HFF-Myc (cell line): ENCODE measurements at places on chromosomes 1 and 21.

- no peak for DNase-seq
These were observed 42.6 kb upstream of the EPB41 start for GRCh38 chr1:28871631-28872401.

GRCh38 chr1:40003156-40004093, 37.1 kb upstream of the CAP1 start:
- DNase-seq: no peak

DNA sequence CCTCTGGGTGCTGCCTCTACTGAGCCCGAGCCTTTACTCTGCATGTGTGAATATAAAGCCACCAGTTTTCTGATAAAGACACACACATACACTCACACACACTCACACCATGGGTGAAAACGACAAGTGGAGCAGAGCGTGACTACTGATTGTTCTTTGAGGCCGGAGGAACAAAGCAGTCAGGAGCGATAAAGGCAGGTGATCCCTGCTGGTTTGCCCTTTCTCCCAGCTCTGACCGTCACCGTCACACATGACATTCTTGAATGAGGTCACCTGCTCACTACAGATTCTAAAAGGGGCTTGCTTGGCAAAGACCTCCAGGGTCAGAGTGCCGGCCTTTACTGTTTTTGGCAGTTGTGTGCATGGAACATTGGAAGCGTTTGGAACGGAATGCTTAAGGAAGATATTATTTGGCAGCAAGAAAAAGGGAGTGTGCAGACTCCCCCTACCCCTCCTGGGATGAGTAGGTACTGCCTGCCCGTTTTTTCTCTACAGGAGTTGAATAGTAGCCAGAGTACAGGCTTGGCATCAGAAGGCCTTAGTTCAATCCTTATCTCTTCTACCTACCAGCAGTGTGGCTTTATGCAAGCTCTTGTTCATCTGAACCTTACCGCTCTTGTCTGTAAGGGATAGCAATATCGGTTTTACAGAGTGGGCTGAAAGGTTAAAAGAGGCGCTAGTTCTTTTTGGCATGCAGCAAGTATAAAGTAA, 79.7 kb downstream of the PBX1 start:
- no peak for DNase-seq

DNA sequence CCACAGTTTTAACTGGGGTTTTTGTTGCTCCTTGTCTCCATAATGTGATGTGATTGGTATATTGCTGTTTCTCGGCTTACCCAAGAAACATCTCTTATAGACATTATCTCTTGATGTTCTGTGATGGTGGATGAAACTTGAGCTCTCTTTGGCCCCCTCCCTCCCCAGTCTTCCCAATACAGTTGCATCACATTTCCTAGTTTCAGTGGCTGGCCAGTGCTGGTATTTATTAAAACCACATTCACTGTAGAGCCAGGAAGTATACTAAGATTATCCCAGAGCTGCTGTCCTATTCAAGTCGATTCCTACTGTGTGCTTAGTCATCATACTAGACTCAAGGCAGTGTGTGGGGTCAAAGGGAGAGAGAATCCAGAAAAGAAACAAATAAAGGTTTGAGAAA, 244.4 kb downstream of the KAZN start:
- DNase-seq: no peak

DNA sequence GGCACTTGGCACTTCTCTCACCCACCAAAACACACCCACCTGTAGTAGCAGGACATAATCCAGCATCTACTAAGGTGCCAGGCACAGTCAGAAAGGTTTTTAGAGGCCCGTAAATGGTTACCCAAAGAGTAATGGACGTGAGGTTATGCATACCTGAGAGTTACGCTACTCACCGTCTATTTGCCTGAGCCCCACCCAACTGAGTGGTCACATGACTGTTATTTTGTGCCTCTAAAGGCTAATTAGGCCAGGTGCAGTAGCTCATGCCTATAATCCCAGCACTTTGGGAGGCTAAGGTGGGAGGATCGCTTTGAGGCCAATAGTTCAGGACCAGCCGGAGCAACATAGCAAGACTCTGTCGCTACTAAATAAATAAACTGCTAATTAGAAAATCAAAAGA, 11.0 kb downstream of the LMX1A start:
- no peak for DNase-seq

- DNase-seq: no peak
These were observed 97.4 kb upstream of the GFI1 start for GRCh38 chr1:92583821-92584760.

DNA sequence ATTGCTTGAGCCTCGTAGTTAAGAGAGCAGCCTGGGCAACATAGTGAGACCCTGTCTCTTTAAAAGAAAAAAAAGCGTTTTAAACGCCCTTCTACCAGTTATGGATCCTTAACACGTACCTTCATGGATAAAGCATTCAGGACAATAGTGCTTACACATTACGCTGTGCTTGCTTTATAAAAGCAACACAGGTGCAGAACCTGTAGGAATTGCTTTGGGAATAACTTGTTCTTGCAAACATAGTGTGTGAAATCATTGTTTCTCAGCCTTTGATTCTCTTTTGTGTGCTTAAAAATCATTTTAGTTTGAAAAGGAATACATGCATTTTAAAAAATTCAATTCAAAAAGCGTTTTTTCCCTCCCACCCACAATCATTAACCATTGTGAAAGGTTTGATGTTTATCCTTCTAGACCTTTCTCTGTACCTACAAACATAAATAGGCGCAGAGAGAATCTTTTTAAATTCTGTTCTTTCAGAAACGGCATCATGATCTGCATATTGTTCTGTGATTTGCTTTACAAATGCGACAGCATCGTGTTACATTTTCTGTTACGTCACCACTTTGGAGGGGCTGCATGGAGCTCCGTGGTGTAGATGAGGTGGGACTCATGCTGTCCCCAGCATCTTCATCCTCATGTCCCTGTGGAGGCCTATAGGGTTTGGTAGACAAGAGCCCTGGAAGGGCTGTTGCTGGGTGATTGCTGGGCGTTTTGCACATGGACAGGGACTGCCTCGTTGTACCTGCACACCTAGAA, 54.6 kb downstream of the SPSB1 start:
- DNase-seq: no peak

DNA sequence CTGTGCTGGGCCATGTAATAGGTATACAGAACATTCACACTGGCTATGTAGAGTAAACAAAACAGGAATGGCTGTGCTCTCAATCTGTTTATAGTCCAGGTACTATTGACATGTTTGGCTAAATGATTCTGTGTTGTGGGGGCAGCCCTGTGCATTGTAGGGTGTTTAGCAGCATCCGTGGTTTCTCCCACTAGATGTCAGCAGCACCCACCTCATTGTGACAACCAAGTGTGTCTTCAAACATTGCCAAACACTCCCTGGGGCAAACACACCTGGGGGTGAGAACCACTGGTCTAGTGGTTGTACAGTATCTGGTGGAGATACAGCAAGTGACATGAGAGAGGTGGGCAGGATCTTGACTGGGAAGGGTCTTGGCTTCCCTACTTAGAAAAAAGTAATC, 80.4 kb upstream of the SPATA6 start:
- no peak for DNase-seq
